CD4-positive, alpha-beta T cell treated with Interferon gamma for 1 hour (primary cell): ENCODE measurements at places on chromosomes 2 and 18.

DNA sequence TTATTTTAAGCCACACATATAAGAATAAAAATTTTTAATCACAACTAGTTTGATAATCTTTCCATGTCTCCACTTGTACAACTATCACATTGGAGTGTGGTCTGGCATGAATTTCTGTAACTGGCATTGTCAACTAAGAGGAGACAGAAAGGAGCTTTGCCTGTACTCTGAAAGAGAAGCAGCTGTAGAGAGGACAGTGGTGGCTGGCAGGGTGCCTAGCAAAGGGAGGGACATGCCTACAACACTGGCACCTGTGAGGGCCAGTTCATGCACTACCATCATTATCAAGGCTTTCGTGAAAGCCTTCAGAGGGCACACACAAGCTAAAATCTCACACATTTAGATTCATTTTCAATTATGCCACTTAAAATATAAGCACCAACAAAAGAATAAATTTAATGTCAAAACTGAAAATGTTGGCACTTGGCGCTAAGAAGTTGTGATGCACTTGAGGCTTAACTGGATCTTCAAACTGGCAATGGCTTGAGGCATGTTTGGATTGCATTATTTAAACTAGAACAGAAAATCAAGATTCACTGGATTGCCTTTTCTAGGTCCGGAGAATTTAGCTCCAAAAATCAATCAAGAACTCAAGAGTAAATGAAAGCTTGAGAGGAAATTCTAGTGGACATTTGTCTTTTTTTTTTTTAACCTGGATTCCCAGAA is 238.6 kb downstream of the ZNF385B start:
- DNase-seq, result no peak

- DNase-seq, result no peak
These were observed 132.7 kb upstream of the TTC27 start for GRCh38 chr2:32495139-32495538.

DNA sequence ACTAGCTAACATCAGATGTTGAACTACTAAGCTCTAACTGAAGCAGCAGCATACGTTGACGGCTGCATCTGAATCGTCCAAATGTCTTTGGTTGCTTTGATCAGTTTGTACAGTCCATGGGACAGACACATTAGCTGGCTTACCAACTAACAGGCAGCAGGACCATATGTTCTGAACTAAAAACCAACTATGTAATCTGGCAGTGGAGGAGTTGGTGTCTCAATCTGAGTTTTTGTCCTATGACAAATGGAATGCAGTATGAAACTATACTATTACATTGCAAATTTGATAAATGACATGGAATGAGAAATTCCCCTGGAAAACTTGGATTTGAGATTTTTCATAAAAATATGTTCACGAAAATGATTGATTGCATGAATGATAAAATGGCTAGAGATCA is 79.5 kb downstream of the EPHA4 start:
- no peak for DNase-seq

DNA sequence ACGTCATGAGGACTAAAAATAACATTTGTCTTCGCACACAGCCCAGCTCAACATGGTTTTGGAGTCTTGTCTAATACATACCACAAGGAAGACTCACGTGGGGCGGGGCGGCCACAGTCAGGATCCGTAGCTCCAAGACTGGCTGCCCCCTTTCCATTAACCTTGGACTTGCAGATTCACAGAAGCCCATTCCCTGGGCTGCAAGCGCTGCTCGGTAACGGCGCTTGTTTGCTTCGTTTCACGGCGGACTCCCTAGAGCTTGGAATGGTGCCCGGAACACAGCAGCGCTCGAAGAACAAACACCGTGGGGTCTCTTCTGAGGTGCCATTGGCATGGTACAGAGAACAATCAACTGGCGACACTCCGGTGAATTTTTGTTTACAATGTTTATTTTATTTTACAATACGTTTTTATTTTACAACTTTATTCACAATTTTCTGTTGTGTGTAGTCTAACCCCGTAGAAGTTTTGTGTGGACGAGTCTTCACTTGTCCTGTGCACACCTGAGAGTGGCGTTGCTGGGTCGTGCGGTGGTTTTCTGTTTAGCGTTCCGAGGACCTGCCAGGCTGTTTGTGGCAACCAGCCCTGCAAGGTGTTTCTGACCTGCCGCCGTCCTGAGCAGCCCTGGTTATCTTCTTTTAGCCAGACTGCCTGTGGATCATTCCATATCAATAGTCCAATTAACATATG is 126.5 kb downstream of the GALR1 start:
- DNase-seq, result no peak

- DNase-seq, result no peak
These were observed 54.4 kb upstream of the B3GNT7 start for GRCh38 chr2:231341100-231341499.

DNA sequence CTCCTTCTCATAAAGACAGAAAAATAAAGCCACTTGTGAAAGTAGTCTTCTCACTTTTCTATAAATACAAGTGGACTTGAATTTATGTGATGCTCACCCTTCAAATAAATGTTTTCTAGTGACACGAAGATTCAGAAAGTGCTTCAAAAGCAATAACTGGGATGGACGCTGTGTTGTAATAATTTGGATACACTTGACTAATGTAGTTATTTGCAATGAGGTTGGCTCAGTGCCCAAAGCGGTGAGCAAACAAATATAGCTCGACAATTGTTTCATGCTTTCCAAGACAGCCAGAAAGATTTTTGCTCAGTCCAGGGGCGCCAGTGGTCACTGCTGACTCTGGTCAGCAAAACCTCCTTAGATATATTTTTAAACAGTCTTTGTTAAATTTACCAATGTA is 278.6 kb upstream of the KLHL14 start:
- DNase-seq, result no peak

GRCh38 chr2:45134014-45134413 is 124.8 kb upstream of the SIX2 start:
- DNase-seq, result no peak

DNA sequence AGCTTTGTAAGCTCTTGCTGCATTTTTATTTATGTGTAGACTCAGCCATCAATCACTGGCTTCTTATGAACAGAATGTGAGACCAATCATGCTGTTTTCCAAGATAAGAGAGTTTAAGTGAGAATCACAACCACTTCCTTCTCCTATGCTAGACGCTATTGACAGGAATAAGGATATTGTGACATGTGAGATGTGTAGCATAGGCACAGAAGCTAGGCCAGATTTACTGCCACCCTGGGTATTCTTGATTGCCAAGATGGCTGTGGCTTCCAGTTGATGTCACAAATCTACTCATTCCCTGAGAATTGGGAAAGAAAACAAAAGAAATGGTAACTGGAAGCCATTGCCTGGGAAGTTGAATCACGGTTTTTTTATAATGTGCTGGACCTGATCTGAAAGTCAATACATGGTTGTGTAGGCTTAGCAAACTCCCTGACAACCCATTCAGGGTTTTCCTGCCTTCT is 49.9 kb downstream of the RAB27B start:
- no peak for DNase-seq

- no peak for DNase-seq
These were observed 169.7 kb downstream of the TWIST2 start for GRCh38 chr2:239017491-239018098.

- no peak for DNase-seq
These were observed 6.2 kb downstream of the ARMC9 start for GRCh38 chr2:231204581-231204980.

GRCh38 chr18:37598966-37599896 is 33.6 kb upstream of the CELF4 start:
- no peak for DNase-seq

DNA sequence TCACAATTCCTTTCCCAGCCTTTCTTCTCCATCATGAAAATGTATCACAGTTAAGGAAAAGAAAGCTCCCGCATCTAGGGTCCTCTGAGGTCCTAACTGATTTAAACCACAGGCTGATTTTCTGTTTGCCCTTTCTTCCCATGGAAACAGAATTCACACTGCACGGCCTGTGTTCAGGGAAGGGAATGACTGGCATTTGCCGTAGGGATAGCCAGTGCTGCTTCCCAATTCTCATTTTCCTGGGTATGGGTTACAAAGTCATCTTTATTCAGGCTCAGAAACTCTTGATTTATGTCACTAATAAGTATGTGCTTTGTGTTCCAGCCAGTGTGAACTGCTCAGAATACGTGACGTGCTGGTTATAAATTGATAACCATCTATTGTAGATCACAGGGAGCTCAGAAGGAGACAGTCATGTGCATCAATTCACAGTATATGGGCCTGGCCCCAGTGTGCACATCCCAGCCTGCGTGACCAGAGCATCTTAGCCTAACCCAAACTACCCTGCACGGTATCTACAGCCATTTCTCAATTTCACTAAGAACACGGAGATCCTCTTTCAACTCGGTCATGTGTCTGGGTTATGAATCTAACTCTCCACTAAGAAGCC is 163.3 kb downstream of the LRRC30 start:
- DNase-seq, result no peak

DNA sequence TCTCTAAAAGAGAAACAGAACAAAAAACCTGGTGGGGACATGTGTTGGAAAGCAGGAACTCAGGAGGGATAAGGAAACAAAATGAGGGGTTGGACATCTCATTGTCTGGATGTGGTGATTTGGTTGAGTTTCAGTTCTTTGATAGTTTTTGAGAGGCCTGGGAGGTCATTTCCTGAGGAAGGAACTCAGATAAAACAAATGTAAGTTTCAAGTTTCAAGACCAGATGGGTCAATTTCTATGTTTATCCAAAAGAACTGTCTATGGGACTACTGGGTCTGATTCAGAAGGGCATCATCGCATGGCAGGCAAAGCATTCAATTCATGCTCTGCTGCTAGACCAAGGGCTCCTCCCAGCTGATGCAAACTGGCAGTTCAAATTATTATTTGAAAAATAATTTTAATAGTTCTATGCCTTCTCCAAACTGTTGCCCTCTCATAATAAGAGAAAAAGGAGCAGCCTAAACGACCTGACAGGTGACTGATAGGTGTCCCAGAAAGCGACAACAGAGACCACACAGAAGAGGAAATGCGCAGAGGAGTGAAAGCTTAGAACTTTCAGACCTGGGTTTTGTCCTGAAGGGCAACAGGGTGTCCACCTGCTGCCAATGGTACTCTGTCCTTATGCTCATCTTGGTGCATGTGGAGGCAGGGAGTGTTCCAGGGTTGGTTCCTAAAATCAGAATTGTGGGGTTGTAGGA is 39.3 kb upstream of the SH3RF3 start:
- DNase-seq, result no peak

- DNase-seq, result no peak
These were observed 766.8 kb downstream of the BCL11A start for GRCh38 chr2:59786684-59787083.

DNA sequence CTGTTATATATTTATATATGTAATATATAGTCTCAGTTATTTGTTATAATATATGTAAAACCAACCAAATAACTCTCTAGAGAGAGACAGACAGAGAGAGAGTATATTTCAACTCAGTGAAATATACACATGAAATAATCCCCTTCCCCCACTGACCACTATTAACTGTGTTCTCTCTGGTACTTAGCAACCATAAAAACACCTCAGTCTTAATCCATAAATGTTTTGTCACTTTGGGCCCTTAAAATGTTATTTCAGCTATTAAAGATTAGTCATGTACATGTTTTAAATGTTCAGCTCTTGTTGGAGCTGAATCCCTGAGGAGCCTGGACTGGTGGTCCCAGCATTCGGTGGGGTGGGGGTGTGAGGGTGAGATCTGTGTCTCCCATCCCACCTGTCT is 122.2 kb upstream of the MAP3K20 start:
- DNase-seq, result no peak

- no peak for DNase-seq
These were observed 265.8 kb downstream of the ALK start for GRCh38 chr2:29655391-29656086.

GRCh38 chr2:127134235-127134634 is 27.3 kb upstream of the BIN1 start:
- no peak for DNase-seq

- no peak for DNase-seq
These were observed 12.9 kb upstream of the GLI2 start for GRCh38 chr2:120722568-120723421.

DNA sequence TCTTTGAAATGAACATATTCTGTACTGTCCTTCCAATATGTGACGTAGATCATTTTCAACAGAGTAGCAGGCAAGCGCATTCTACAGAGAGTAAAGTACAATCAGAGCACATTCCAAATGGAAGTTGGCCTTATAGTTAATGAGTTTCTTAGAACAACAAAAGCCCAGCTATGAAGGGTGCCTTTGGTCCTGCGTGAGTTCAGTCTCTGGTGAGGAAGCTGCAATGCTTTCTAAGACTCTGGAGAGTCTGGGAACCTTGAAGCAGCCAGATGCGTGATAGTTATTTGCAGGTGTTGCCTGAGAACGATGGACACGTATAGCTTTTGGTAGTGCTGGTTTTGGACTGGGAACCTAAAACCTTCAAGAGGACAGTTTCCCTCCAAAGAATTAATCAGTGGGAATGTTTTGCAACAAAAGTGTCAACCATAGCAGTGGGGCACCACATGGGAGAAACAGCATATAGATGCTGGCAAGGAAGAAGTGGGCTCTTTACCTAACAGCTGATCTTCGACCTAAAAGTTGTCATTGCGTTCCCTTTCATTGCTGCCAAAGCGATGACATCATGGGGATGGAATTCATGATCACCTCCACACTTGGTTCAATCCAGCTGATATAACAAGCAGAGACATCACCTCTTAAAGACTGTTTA is 9.3 kb upstream of the SNORC start:
- DNase-seq, result no peak

- no peak for DNase-seq
These were observed 196.5 kb downstream of the LNPK start for GRCh38 chr2:175805442-175806124.

- no peak for DNase-seq
These were observed 90.6 kb downstream of the ADAM23 start for GRCh38 chr2:206533977-206534376.

DNA sequence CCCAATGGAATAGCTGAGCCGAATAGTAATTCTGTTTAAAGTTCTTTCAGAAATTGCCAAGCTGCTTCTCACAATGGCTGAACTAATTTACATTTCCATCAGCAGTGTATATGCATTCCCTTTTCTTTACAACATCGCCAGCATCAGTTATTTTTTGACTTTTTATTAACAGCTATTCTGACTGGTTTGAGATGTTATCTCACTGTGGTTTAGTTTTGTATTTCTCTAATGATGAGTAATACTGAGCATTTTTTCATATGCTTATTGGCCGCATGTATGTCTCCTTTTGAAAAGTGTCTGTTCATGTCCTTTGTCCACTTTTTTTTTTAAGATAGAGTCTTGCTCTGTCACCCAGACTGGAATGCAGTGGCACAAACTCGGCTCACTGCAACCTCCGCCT is 100.7 kb downstream of the C2orf74 start:
- no peak for DNase-seq

DNA sequence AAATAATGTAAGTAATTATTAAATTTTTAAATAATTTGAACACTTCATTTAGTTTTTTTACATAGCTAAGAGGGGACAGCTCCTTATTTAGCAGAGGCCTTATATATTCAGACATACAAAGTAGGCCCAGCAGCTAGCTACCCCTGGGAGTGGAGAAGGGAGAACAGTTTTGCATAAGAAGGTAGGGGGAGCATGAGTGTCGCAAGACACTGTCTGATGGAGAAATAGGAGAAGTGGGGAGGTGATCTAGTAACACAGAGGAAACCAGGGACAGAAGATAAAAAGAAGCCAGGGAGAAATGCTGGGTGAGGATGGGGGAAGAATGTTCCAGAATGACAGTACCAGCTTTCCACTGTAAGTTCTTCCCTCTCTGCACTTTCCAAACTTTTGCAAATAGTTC is 16.0 kb upstream of the RGPD4 start:
- DNase-seq, result no peak

GRCh38 chr2:10668402-10669012 is 21.3 kb downstream of the NOL10 start:
- no peak for DNase-seq
